GM12878 (cell line): ENCODE measurements at places on chromosomes 6 and 20.

- DNase-seq: no peak
Observed at GRCh38 chr6:109235481-109236038, 140.3 kb downstream of the CEP57L1 start.

DNA sequence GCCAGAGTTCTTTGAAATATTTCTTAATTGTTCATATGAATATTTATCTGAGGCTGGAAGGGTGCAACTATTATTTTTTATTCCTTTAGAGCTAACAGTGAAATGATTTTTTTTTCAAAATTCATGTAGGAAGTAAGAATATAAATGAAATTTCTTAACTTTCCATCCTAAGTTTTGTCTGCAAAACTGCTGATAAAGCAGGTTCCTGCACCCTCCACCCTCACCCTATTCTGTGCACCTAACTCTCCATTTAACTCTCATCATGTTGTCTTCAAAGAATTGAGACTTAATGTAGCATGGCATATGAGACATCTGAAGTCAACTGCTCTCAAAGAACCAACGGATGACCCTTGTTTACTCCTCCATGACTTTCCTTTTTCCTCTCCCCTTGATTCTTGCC is 23.5 kb upstream of the MANEA start:
- DNase-seq: no peak

- DNase-seq: no peak
Observed at GRCh38 chr6:11188161-11188915, 44.1 kb downstream of the NEDD9 start.

- no peak for DNase-seq
Observed at GRCh38 chr6:64973142-64973541, 733.9 kb downstream of the EYS start.

GRCh38 chr6:130525408-130525807 is 159.6 kb downstream of the TMEM200A start:
- no peak for DNase-seq

GRCh38 chr6:168584671-168585070 is 143.7 kb downstream of the SMOC2 start:
- no peak for DNase-seq

DNA sequence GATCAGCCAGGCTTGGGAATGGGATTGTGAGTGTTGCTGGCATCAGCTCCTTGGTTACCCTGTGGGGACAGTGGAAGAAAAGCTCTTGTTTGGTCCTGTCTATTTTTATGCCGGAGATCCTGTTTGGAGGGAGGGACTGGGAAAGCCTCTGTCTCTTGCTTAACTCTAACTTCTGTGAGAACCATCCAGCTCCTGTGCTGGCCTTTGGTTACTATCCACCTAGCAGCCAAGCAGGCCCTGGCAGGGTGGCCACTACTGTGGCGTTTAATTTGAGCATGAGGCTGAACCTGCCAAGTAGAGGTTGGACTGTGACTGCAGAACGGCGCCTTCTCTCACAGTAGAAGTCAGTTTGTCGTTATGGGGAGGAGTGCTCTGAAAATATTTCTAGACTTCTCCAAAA is 193.3 kb downstream of the UTRN start:
- no peak for DNase-seq

DNA sequence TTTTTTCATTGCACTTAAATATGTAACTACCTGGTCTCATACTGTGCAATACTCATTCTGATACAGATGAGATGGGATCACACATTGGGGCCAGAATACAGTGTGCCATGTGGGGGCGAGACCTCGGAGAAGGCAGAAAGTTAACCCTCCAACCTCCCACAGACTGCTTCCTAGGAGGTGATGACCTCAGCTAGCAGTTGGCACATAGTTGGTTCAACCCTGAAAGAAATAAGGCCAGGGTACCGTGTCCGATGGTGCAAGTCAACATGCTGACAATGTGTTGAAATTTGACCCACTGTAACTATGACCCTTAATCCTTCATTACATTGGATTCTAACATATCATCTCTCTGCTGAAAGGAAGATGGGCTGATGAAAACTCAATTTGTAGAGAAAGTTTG is 61.9 kb downstream of the GJA10 start:
- no peak for DNase-seq

DNA sequence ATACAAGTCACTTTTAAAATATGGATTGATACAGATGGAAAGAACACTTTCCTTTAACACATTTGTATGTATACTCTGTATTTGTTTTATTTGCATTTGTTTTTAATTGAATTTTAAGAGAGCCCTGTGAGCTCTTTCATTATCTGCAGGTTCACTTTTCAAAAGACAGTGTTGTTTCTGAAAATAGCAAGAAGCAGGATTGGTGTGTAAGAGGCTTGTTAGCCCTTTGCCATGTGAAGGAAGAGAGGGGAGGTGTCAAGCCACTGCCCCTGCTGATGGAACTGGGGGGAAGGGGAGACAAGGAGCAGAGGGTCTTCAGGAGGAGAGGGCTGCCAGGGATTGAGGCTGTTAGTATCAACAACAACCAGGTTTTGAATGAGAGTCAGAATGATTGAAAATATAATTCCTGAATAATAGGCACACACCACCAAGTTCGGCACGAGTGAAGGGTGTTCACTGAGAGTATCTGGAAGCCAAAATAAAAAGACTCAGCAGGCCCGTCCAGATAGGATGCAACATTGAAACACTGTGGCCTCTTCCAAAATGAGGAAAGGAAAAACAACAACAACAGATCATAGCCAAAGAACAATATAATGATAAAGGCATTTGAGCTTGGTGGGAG is 12.6 kb upstream of the PBOV1 start:
- DNase-seq: no peak

GRCh38 chr6:134169871-134170486 is 117.6 kb upstream of the SLC2A12 start:
- DNase-seq: no peak
